ENCODE measurements at places on chromosomes 13 and 19.
A peak's percentile ranks its signal among the peaks of the same experiment; 100 is the strongest.

DNA sequence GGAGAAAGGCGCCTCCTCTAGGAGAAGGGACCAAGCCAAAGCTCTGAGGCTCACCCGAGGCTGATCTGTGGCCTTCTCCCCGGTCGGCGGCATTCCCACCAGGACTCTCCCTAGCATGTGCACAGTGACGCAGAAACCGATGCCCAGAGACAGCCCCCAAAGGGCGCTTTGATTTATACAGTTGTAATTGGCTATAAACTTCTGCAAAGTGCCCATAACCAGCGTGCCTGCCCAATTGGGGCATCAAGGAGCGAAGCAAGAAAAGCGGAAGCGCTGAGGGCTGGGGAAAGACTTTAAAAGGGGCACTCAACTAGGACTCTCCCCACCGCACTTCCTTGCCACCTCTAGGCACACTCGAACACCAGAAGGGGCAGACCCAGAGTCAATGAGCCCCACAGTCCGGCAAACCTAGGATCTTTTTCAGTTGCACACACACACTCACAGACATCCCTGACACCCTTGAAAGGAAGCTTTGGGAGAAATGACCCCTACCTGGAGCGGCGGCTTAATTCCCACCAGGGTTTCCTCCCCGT lies 1.8 kb downstream of the CDX2 start:
- DNase-seq: no peak

GRCh38 chr13:27965740-27966640 lies 3.1 kb downstream of the CDX2 start:
- no peak for DNase-seq

DNA sequence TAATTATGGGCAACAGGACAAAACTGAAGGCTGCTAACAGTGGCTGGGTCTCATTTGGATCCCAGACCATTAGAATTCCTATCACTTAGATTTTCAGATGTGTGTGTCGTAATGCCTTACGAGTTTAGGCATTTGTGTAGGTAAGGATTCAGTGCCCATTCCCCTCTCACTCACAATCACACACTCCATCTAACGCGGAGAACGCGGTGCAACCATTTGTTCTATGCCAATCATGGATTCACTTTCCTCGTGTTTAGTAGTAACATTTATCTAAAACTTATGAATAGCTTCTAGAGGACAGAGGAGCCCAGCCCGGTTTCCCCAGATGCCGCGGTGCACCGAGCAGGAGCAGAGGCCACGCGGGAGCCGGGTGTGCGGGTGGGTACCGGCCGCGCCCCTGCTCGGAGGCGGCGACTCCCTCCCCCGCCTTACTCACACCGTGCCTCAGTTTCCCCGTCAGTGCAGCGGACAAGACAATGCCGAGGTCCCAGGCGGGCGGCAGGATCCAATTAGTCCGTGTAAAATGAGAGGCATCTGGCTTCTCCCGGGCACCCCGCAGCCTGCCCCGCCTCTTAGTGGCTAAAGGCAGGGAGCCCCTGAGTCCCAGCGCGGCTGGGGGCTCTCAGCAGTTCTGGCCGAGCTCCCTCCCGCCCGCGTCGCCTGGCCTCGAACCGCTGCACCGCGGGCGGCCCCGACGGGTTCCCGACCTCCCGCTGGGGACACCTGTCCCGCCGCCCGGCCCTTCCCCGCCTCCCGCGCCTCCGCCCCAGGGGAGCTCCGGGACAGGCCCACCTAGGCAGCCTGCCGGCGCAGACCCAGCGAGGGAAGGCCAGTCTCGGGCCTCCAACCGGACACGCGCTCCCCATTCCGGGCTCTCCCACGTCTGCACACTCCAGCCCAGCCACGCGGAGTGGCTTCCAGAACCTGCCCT lies 5.9 kb upstream of the C1QTNF9B start:
- DNase-seq: no peak

- DNase-seq: peak; percentile 98
These were observed at the start of gene RPL36 for GRCh38 chr19:5690125-5690954. RPL36 (plus strand) TSS chr19:5690295; CDS start chr19:5690508, 213 bp downstream.

GRCh38 chr19:56110515-56111448 lies 10.3 kb downstream of the ZNF787 start:
- no peak for DNase-seq

GRCh38 chr13:26041444-26041843 lies 10.4 kb downstream of the SHISA2 start:
- no peak for DNase-seq

DNA sequence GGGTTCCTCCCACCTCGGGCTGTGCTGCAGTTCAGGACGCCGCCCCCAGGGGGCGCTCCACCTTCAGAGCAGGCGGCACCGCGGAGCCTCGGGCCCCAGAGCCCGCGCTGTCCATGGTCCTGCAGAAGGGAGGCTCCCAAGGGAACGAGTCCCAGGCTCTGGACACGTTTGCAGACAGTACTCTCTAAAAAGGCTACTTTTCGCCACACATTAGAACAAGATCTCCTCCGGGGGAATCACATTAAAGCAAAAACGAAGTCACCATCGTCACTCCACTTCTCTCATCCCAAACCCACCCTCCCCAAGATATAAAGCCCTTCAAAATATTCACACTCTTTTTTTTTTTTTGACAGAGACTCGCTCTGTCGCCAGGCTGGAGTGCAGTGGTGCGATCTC lies 4.6 kb upstream of the SIGLEC10 start:
- DNase-seq: peak; percentile 85

- no peak for DNase-seq
These were observed 15.3 kb upstream of the ZNF77 start for GRCh38 chr19:2960120-2960519.

DNA sequence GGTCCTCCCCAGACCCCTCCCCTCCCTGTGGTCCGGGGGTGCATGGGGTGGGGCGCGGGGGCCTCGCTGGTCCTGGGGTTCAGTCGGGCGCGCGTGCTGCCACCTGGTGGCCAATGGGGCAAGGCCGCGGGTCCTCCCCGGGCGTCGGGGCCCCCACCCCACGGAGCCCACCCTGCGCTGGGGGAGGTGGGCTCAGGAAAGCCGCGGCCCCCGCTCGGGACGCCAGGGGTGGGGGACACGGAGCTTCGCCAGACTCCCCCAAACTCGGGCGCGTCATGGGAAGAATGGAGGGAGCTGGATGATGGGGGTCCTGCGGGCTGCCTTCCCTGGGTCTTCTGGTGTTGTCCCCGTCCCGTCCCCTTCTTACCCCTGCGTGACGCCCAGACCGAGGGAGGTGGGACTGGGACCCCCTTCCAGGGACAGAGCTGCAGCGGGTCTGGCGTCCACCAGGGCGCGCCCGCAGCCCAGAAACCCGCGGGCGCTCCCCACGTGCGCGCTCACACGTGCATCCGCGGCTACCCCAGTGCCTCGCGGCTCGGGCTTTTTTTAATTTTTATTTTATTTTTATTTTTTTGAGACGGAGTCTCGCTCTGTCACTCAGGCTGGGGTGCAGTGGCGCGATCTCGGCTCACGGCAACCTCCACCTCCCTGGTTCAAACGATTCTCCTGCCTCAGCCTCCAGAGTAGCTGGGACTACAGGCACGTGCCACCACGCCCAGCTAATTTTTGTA lies 19.8 kb upstream of the TCF3 start:
- peak; percentile 70 for DNase-seq

- DNase-seq: no peak
These were observed 344 bp upstream of the HAUS5 start for GRCh38 chr19:35612224-35612558.

- DNase-seq: peak; percentile 21
These were observed 3.7 kb downstream of the GGACT start for GRCh38 chr13:100584896-100585295.

All from A673 (cell line).